ENCODE measurements at places on chromosomes 12 and 14.

DNA sequence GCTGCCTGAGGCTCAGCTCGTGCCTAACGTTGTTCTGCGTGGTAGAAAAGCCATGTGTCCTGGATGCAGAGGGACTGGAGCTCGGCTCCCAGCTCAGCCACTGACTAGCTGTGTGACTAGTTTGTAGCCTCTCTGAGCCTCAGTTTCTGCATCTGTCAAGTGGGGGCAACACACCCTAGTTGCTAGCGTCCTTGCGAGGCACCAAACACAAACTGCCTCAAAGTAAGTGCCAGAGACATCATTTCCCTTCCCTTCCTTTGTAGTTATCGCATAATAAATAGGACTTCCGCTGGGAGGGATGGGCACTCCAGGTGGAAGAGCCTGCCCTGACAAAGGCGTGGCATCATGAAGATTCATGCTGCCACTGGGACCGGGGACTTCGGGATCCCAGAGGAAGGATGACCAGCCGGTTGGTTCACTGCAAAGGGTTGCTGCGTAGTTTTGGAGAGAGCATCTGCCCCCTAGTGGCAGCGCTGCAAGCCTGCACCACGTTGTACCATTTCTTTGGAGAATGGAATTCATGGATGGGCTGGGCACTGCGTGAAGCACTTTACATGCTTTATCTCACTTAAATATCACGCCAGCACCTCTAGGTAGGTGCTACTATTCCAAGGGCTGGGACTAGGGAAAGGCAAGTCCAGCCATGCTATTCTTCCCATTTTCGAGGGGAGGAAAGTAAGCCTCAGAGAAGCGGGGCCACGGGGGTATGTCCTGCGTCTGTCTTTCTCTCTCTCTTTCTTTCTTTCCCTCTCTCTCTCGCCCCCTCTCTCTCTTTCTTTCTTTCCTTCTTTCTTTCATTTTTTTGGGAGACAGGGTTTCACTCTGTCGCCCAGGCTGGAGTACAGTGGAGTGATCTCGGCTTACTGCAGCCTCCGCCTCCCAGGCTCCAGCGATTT, 4.6 kb downstream of the CCDC197 start:
- peak; percentile 74 for DNase-seq

GRCh38 chr12:68137335-68137830, 22.2 kb downstream of the IFNG start:
- no peak for DNase-seq

DNA sequence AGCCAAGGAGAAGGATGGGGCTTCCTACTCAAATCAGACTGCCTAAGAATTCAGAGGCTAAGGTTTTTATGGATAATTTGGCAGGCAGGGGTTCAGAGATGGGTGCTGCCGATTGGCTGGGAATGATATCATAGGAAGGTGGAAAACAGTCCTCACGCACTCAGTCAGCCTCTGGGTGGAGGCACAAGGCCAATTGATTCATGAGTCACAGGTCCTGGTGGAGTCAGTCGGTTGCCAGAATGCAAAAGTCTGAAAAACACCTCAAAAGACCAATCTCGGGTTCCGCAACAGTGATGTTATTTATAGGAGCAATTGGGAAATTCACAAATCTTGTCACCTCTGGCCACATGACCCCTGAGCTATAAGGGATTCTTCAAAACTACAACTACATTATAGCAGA, 105.5 kb downstream of the GXYLT1 start:
- DNase-seq: no peak

DNA sequence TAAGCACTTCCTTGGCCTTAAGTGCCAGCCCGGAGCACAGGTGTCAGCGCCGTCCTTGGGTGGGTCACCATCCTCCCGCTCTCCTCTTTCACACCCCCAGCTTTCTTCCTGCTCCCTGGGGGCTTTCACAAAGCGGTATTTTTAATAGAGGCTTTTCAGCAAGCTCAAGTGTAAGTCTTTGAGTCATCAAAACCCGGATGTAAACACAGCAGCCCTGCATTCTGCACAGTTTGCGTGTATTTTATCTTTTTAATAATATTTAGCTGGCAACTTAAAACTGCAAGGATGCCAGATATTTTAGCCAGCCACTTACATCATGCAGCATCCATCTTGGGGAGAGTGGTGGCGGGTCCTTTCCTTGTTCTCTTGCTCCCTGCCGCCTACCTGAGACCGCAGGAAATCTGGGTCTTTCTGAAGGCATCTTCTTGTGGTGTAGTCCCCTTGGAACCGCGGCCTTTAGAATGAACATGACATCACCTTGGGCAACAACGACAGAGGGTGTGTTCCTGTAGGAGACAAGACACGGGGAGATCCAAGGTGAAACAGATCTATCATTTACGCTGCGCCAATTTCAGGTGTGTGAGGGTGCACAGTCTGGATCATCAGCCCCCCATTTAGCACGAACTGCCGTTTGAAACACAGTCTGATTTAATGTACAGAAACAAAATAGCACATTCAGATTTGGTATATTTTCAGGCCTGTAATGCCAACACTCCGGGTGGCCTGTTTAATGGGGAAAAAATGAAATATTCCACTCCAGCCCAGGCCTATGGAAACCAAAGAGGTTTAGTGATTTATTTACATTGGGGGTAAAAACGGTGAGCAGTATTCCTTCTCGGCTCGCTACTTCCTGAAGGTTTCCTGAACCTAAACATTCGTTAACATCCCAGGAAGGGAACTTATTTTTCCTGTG, 12.5 kb upstream of the IRF2BPL start:
- DNase-seq: no peak

DNA sequence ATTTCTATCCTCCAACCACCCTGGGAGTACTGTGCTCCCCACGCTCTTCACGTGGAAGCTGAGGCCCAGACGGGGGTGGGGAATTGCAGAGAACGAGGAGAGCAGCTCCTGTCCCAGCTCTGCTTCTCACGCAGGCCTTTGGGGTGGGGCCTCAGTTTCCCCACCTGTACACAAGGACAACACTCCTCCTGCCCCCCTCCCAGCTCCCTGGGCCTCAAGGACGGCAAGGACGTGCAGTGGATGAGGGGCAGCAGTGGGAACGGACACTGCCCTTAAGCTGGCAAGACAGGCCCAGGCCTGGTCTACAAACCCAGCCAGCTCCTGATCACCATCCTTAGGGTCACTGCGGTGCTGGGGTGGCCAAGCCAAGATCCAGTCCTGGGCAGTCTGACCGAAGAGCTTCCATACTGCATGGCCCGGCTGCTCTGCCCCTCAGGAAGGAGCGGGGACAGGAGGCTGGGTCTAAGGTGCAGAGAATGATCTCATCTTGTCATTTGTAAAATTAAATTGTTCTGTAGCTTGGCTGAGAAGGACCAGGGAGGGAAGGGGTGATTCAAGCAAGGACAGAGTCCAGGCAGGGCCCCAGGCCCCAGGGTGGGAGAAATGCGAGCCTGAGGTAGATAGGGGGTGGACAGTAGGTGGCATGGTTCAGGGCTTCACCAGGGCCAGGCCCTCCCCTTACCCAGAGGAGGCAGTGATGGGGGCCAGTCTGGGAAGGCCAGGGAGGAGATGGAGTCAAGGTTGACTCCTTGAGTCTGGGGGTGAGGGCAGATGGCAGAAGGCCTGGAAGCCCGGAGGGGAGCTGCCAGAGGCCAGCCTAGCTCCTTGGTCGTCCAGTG, 1.3 kb upstream of the CLBA1 start:
- no peak for DNase-seq

- DNase-seq: no peak
Observed at GRCh38 chr14:58276208-58276607, 22.1 kb upstream of the ARID4A start.

GRCh38 chr12:94872971-94873733, 130.3 kb downstream of the NDUFA12 start:
- DNase-seq: peak; percentile 68

DNA sequence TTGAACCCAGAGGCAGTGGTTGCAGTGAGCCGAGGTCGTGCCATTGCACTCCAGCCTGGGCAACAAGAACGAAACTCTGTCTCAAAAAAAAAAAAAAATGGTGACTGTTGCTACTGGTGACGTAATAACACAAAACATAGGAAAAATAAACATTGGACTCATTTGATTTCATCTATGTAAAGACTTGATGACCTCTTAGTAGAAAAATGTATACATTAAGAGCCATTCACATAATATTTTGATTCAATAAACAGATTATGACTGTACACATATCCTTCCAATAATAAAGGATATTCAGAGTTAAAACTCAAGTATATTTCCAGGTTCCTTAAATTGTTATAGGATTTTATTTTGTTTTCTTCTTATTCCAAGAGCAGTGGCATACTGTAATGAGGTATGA, 65.7 kb upstream of the AEBP2 start:
- no peak for DNase-seq

DNA sequence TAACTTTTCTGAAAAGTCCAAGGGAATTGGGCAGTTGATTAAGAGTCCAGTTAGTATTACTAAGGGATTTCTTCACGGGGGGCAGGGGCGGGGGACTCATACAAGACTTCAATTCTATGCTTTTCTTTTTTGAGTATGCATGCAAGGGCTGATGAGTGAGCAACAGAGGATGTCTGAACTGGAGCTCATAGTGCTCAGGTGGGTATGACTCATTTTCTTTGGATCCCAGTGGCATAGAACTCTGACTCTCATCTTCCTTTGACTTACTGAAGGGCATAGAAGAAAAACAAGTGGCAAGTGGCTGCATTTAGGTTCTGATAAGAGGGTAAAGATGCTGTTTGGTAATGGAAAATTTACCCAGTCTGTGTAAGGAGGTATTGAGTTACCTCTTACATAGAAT, 749.2 kb downstream of the NOVA1 start:
- no peak for DNase-seq

- no peak for DNase-seq
Observed at GRCh38 chr12:81617915-81618314, 141.2 kb downstream of the PPFIA2 start.

- DNase-seq: no peak
Observed at GRCh38 chr14:85241022-85241855, 288.7 kb upstream of the FLRT2 start.

DNA sequence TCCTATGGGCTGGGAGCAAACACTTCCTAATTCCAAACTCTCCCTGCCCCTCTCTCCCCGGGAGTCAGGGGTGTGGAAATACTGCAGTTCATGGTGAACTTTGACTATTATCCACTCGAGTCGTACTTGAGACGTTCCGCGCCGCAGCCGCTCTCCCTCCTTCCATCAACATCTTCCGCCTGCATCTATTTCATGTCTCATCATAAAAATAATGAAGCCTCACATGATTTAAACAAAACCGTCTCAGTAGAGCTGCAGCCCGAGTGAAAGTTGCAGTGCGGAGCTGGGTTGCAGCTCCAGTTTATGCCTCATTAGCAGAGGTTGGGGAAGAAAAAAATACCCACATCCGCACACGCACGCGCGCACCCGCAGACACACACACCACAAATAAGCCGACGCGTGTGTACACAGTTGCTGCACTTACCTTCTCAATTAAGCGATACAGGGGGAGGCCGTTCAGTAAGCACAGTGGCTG, 283 bp downstream of the LMO3 start:
- peak; percentile 55 for DNase-seq

DNA sequence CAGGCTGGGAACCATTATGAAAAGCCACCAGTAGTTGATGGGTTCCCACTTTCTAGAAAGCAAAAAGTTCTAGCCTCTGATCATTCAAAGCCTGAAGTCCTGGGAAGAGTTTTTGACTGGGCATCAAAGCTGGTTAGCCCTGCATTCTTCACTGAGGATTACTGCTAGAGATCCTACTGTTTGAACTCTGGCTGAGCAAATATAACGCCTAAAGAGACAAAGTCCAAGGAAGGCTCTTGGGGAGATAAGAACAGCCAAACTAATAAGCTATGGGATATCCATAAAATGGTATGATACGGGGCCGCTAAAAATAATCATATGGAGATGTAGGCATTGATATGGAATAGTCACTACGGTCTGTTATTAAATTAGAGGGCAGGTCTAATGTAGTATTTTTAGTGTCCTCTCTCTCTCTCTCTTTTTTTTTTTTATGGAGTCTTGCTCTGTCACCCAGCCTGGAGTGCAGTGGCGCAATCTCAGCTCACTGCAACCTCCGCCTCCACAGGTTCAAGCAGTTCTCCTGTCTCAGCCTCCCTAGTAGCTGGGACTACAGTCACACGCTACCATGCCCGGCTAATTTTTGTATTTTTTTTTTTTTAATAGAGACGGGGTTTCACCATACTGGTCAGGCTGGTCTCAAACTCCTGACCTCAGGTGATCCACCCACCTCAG, 35.5 kb downstream of the PLXNC1 start:
- DNase-seq: no peak

- DNase-seq: no peak
Observed at GRCh38 chr14:100410056-100410565, 87.0 kb downstream of the SLC25A47 start.

DNA sequence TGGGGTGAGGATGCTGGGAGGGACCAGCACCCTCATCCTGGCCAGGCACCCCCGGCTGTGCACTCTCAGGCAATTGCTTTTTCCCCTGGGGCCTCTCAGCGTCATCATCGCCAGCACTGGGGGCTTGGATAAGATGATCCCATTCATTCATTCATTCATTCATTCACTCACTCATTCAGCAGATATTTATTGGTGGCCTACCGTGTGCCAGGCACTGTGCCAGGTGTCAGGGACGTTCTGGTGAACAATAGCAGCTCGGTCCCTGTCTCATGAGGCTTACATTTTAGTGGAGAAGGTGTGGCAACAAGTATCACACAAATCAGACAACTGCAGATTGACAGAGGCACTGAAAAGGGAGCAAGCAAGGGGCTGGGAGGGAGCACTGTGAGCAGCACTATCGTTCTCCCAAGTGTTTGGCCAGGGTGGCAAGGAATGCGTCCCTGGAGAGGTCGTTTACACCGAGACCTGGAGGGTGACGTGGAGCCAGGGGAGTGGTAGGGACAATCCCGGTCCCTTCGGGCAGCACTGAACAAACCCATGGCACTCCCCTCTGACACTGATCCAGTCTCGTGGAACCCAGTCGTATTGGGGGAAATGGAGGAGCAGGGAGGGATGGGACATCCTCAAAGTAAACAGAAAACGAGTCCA, 124.1 kb downstream of the PAPOLA start:
- DNase-seq: no peak

DNA sequence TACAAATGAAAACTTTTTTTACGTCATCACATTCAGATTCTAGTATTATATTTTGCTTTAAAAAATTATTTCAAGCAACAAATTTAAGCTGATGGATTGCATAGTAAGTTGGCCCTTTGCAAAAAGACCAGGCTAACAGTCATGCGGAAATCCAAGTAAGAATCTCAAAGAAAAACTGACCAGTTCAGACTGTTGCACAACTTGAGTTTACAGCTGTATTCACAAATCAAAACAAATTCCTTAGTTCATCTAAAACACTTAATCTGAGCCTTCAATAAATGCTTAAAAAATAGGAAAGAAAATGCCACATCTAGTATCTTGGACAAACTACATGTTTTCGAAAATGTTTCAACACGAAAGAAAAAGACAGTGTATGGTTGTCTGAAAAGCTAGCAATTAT, 847 bp downstream of the CCDC59 start:
- no peak for DNase-seq

DNA sequence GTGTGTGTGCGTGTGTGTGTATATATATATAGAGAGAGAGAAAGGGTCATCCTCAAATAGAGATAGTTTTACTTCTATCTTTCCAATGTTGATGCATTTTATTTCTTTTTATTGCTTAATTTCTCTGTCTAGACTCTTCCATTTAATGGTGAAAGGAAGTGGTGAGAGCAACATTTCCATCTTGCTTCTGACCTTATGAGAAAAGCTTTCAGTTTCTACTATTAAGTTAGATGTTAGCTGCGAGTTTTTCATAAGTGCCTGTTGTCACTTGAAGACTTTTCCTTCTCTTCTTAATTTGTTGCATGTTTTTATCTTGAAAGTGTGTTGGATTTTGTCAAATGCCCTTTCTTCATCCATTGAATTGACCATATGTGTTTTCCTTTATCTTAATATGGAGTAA, 304.4 kb upstream of the FAR2 start:
- no peak for DNase-seq

Data from right cardiac atrium (tissue), 5 donors.